ENCODE measurements at places on chromosomes 3 and 15. TPM values are rescaled to one million over a fixed set of nuclear protein-coding genes. Genes with fewer than 3 reads are reported as not detected.

Gene SNX22
- 0.40 TPM for total RNA-seq

Gene CACNA1D
- total RNA-seq: 194 TPM

Gene C3orf20
- not detected for total RNA-seq

Gene CD86
- total RNA-seq: 10.7 TPM

Gene GREM1
- 4.9 TPM for total RNA-seq

Gene CASR
- total RNA-seq: 1.1 TPM

Gene CYP19A1
- not detected for total RNA-seq

Gene C3orf85
- total RNA-seq: 99.7 TPM

Gene EMC7
- total RNA-seq: 29.2 TPM

Gene RNU6-1
- total RNA-seq: not detected

Gene LYZL4
- not detected for total RNA-seq

Gene TCAIM
- total RNA-seq: 14.9 TPM

Gene CYP8B1
- not detected for total RNA-seq

Gene CHRD
- total RNA-seq: 3.7 TPM

Gene ARPIN
- 54.5 TPM for total RNA-seq

Gene SLC51A
- 237 TPM for total RNA-seq

Gene BCHE
- total RNA-seq: 0.67 TPM

Gene TMF1
- total RNA-seq: 49.5 TPM

Gene SERPINI2
- total RNA-seq: 5.0 TPM

Gene STX19
- 7.0 TPM for total RNA-seq

Gene RBP2
- total RNA-seq: 478 TPM

Gene HRG
- total RNA-seq: not detected

Gene PRR20G
- not detected for total RNA-seq

Gene EFCAB12
- total RNA-seq: not detected

Gene CA12
- total RNA-seq: 41.0 TPM

Gene PARP3
- total RNA-seq: 144 TPM

Gene LMCD1
- total RNA-seq: 16.0 TPM

Gene MYRIP
- 12.4 TPM for total RNA-seq

Gene ZNF654
- 10.7 TPM for total RNA-seq

Gene HYAL1
- total RNA-seq: 5.1 TPM

Gene SENP7
- total RNA-seq: 16.5 TPM

Gene ADAMTS9
- 52.0 TPM for total RNA-seq

Gene SLC24A5
- total RNA-seq: not detected

Gene SLC22A14
- not detected for total RNA-seq

Gene GAP43
- 1.9 TPM for total RNA-seq

Gene EXD1
- total RNA-seq: not detected

Gene PXYLP1
- total RNA-seq: 34.0 TPM

Gene ADPRH
- 5.0 TPM for total RNA-seq

Gene ITIH1
- total RNA-seq: not detected

Gene SNTN
- not detected for total RNA-seq

Gene SRGAP3
- total RNA-seq: 22.5 TPM

Gene LRRIQ4
- total RNA-seq: not detected

Gene KIF7
- total RNA-seq: 13.2 TPM

Gene ZNF80
- total RNA-seq: not detected

Gene CCDC54
- not detected for total RNA-seq

Gene DNAH12
- not detected for total RNA-seq
